ENCODE measurements at places on chromosomes 7 and 10.

- peak; percentile 24 for DNase-seq
- H3K4me1 ChIP-seq = no peaks in the 10 kb centered on the region
- no peaks in the 10 kb centered on the region for H3K27me3 ChIP-seq
Measured at GRCh38 chr7:79820387-79820786, 314.2 kb upstream of the GNAI1 start.

- H3K27ac ChIP-seq = no peak overlapping the region
- no peaks in the 10 kb centered on the region for H3K27me3 ChIP-seq
- H3K4me3 ChIP-seq = no peak overlapping the region
- no peak for DNase-seq
- no peaks in the 10 kb centered on the region for H3K36me3 ChIP-seq
Measured at GRCh38 chr7:123070702-123071286, 75.3 kb upstream of the TAS2R16 start.

- H3K27me3 ChIP-seq = no peaks in the 10 kb centered on the region
- H3K4me3 ChIP-seq = peak overlapping the region; percentile 89
- no peak for DNase-seq
- peaks cover 40% of the 10 kb centered on the region for H3K36me3 ChIP-seq
Measured at GRCh38 chr7:95595746-95596197, 544 bp downstream of the PDK4 start.

GRCh38 chr7:73452999-73453635 is 19.5 kb downstream of the FZD9 start:
- peaks cover 66% of the 10 kb centered on the region for H3K36me3 ChIP-seq
- no peaks in the 10 kb centered on the region for H3K27me3 ChIP-seq
- no peak overlapping the region for H3K4me3 ChIP-seq
- no peak overlapping the region for H3K27ac ChIP-seq
- no peaks in the 10 kb centered on the region for H3K4me1 ChIP-seq

- no peaks in the 10 kb centered on the region for H3K36me3 ChIP-seq
- H3K4me1 ChIP-seq = no peaks in the 10 kb centered on the region
- no peak for DNase-seq
- no peak overlapping the region for H3K4me3 ChIP-seq
- no peak overlapping the region for H3K27ac ChIP-seq
- no peaks in the 10 kb centered on the region for H3K27me3 ChIP-seq
Measured at GRCh38 chr7:50205011-50205410, 99.5 kb upstream of the IKZF1 start.

DNA sequence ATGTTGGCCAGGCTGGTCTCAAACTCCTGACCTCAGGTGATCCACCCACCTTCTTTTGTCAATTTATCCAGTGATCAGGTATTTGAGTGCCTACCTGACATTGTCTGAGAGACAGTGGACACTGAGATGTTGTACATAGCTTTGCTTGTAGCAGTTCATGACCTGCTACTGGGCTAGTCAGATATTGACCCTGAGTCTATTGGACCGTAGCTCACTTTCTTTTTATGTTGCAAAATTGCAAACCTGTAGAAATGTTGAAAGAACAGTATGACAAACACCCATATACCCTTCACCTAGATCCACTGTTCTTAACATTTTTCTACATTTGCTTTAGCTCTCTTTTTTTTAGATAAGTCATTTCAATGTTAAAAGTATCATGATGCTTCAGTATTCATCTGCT is 410.4 kb upstream of the GALNT17 start:
- H3K4me1 ChIP-seq = peaks cover 20% of the 10 kb centered on the region
- no peak overlapping the region for H3K27ac ChIP-seq
- H3K36me3 ChIP-seq = no peaks in the 10 kb centered on the region

- no peak for DNase-seq
- H3K36me3 ChIP-seq = no peaks in the 10 kb centered on the region
- no peak overlapping the region for H3K4me3 ChIP-seq
- H3K4me1 ChIP-seq = peaks cover 28% of the 10 kb centered on the region
- H3K27ac ChIP-seq = no peak overlapping the region
Measured at GRCh38 chr7:155533827-155534690, 12.3 kb downstream of the CNPY1 start.

GRCh38 chr7:105808703-105809590 is 67.5 kb downstream of the ATXN7L1 start:
- H3K4me1 ChIP-seq = no peaks in the 10 kb centered on the region
- no peaks in the 10 kb centered on the region for H3K36me3 ChIP-seq
- H3K4me3 ChIP-seq = no peak overlapping the region
- no peaks in the 10 kb centered on the region for H3K27me3 ChIP-seq
- no peak overlapping the region for H3K27ac ChIP-seq
- no peak for DNase-seq
